Activated CD8-positive, alpha-beta memory T cell treated with anti-CD3 and anti-CD28 coated beads, Interleukin-2, amount 50 U/mL, for 48 hours (primary cell): ENCODE measurements at places on chromosomes 11 and 22.

DNA sequence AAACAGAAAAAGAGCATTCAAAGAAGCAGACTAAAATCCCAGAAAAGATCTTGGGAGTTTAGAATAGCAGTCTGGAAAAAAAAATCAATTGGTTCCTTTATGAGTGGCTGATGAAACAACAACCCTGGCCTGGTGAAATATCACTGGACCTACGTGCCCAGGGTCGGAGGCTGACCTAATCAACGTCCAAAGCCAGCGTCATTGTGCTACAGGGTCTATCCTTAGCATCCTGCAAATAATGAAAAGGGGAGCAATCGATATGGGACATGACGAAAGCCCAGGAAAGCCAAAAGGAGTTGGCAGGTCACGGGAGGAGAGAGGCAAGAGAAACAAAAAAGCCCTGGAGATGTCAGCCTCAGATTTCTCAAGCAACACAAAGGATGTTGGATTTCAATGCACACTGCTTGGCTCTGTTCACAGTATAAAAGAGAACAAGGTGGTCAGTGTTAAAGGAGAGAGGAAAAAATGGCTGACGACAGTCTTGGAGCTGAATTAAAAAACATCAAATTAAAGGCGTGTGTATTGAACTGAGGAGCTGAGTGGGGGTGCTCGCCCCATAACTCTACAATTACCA lies 148.8 kb downstream of the BLID start:
- no peak for DNase-seq

DNA sequence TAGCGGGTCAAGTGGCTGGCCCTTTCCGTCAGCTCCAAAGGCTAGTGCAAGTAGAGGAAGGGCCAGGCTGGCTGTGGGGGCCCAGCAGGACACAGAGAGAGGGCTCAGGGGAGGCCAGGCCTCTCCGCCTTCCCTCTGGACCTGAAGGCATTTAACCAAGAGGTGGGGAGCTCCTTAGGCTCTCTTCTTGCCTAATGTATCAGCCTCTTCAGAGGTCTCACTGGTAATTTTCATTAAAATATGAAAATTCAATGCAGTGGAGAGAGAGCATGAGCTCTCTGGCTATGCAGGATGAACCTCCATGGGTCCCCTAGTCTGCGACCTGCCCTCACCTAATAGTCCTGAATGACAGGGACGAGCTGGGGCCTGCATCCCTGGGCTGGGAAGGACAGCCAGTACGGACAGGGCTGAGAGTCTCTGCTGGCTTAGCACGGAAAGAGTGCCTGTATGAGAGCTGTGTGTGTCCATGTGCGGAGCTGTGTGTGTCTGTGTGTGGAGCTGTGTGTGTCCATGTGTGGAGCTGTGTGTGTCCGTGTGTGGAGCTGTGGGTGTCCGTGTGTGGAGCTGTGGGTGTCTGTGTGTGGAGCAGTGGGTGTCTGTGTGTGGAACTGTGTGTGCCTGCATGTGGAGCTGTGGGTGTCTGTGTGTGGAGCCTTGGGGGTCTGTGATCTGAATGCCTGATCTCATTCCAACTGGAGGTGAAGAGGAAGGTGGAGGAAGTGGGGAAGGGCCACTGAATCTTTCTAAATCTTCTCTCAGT lies 2.4 kb downstream of the ALX4 start:
- DNase-seq: no peak

DNA sequence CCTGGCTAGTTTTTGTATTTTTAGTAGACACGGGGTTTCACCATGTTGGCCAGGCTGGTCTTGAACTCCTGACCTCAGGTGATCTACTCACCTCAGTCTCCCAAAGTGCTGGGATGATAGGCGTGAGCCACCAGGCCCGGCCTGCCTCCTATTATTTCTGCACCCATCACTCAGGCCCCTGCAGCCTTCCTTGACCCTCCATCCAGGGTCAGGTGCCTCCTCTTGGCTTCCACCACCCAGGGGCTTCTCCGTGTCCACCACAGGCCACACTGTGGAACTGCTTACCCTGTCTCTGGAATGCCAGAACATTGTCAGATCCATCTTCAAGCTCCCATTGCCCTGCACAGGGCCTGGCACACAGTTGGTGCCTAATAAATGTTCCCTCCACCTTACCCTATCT lies 75.4 kb upstream of the RTL6 start:
- DNase-seq: peak; percentile 29

DNA sequence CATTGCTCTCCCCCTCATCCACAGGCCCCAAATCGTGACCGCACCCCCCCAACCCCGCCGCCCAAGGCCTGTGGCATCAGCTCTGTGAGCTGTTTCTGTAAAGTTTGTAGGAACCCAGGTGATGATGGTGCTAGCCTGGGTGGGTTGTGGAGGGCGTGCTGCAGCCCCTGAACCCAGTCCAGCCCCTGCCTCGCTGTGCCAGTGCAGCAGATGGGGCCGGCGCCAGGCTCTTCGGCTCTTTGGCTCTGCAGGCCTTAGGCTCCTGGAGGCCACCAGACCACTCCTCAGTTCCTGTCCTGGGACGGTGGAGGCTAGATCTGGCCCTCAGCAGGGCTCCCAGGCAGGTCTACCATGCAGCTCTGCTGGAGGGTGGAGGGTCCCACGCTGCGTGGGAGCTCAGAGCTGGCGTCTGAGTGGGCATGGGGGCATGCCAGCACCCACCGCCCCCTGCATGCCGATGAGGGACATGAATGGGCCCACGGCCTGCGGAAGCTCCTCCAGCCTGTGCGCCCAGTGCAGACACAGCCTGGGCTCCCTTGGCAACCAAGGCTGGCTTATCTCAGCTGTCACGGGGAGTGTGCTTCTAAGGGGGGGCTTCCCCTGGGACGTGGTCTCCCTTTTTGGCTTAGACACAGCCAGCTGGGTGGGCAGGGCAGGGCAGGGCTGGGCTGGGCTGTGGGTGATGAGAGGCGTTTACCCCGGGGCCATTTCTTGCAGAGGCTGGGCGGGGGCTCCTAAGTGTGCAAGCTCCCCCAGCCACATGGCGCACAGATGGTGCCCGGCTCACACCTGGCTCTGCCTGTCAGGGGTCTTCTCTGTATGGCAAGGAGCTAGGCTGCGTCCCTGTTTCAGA lies 1187.6 kb downstream of the BRD1 start:
- no peak for DNase-seq

DNA sequence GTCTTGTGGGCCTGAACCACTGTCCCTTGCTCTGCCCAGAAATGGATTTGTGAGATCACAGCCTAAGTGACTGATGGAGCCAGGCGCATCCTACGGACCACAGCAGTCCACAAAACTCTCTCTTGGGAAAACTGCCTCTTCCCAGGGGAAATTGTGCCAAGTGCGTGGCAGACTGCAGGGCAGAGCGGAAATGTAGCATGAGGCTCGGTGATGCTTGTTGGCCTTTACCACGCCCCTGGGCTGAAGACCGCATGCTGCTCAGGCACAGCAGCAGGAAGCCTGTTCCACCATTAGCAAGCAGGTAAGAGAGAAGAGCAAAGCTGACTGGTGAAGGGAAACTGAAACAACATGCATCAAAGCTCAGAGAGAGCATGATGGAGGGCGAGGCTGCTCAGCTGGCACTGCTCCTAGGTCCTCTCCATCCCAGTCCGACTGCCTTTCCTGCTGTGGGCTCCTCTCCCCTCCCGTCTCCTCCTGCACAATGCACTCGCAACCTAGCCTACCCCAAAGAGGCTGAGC lies 26.5 kb upstream of the SCARF2 start:
- peak; percentile 70 for DNase-seq

GRCh38 chr11:12867531-12867930 lies 141.6 kb upstream of the RASSF10 start:
- DNase-seq: no peak

DNA sequence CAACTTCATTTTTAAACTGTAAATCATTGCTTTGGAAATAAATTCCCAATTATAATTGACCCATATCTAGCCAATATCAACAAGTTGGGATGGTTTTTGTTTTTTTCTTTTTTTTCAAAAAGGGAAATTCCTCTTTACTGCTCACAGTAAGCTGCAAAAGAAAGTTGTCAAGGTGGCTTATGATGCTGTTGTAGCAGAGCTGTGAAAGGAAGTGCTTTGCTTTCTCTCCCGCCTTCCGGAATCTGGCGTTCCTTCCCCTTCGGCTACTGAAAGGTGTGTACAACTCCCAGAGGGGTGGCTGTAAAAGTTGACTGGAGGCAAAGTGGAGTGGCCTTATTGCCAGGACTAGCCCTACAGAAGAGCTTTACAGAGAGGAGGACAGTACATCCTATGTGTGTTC lies 16.2 kb upstream of the ADSL start:
- DNase-seq: no peak

DNA sequence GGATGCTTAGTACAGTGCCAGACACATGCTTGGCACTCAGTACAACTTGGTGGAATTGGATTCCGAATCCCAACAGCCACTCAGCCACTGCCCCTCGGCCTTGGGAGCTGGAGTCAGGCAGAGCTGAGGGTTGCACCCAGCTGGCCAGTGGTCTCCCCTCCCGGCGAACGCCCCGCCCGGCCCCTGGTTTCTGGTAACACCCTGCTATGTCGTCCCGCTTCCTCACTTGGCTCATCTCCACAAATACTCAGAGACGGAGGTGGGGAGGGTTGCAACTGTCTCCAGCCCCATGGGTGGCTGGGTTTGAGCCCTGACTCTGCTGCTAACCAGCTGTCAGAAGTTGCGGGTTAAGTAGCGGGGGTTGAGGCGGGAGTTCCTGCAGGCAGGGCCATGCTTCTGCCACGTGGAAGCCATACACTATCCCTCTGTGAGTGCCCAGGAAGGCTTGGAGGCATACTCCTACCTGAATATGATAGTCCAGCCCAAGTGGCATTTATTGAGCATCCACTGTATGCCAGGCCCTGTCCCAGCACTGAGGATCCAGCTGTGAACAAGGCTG lies 67.1 kb downstream of the GRIK4 start:
- no peak for DNase-seq

DNA sequence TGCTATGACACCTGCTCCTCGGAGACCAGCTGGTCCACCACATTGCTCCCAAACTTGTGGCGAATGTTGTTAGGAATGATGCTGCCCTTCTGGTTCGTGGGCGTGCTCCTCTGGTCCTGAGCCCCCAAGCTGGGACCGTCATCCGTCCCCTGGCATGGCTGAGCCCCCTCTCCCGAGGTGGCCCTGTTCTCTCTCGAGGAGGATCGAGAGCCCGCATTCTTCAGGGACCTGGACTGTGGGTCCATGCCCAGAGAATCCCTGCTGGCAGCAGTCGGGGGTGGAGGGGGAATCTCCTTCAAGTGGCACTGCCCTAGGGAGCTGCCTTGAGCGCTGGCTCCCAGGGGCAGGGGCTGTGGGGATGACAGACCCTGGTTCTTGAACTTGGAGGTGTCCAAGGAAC lies 17.4 kb downstream of the TST start:
- DNase-seq: no peak

DNA sequence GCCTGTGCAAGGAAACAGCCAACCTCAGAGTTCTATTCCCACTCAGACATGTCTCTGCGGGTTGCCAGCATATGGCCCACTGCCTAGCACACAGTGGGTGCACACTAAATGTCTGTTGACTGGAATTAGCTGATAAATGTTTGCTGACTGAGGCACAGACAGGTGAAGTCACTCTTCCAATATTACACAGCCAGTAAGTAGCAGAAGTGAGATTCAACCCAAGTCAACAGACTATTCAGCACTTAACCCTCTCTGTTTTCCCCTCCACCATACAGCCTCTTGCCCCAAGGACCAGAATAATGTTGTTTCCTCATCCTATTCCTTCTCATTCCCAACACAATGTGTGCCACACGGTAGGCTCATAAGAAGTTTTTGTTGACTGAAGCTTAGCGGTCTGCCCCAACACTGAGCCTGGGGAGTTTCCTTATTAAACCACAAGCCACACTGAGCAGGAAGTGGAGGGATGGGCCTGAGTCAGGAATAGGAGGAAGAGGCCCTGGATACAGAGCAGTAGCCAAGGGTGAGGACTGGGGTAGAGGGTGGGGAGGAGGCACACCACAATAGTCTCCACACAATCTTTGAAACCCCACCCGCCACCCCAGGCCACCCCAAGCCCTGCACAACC lies 15.7 kb upstream of the IL10RA start:
- peak; percentile 53 for DNase-seq

DNA sequence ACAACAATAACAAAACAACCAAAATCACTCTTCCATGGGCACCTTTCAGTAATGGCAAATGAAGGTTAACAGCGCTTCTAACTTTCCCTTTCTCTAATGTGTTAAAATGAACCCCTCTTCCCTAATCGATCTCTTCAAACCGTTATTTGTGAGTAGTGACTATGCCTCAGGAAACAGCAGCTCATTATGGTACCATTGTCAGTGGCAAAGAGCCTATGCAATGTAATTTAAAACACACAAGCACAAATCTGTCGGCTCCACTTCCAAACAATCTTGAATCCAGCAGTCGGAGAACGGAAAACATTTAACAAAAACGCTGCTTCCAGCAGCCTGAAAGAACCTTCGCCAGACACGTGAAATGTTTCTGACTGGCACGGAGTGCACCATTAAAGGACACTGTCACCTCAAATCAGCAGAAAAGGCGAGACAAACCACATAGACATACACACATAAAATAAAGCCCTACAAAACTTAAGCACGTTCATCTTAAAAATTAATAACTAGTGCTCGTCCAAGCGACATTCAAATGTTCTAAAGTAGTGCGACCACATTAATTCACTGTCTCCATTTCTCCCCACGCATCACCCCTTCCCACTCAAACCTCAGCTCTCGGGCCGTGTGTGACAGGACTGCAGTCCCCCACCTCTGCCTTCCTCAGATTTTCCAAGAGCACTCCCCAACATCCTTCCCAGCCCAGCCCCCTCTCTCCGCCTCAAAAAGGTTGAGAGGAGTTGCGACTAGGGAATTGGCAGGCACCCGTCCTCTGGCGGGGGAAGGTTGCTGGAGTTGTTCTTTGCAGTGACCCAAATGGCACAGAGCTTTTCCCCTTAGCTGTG lies 748 bp downstream of the RAB30 start:
- peak; percentile 66 for DNase-seq

DNA sequence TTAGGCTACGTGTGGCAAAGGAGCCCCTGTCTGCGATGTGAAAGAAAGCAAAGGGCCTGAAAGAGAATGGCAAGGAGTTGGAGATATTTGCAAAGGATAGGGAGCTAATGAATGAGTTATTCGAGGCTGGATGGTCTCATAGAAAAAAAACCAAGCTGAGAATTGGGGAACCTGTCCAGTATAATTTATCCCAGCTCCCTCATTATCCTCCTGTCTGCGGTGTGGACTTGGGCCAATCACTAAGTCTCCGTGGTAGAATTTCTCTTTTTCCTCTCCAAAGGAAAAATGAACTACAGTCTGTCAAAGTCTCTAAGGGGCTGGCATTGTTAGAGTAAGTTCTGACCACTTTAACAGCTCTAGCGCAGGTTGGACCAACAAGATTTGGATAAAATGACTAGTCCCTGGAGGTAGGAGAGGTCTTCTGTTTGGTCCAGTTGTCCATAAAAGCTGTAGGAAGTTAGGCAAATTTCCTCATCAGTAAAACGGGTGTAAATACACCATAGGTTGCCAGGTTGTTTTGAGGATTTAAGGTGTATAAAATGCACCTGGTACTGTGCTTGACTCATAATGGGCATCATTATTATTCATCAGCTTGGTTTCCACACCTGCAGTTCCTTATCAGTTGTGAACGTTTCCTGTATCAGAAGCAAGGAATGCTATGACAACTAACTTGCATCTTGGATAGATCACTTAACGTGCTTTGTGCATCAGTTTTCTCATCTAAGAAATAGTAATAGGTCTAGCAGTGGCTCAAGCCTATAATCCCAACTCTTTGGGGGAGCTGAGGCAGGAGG lies 10.3 kb upstream of the CDON start:
- DNase-seq: no peak
